ENCODE measurements at places on chromosomes 12 and 14.
A peak's percentile ranks its signal among the peaks of the same experiment; 100 is the strongest.

- DNase-seq: no peak
Observed at GRCh38 chr12:124758266-124759220, 105.1 kb downstream of the SCARB1 start.

- DNase-seq: peak; percentile 84
Observed at GRCh38 chr12:52903285-52903854, 1.5 kb downstream of the KRT8 start.

- peak; percentile 59 for DNase-seq
Observed at GRCh38 chr12:57089271-57090245, 644 bp downstream of the NAB2 start.

- DNase-seq: no peak
Observed at GRCh38 chr12:111040690-111041089, 120.3 kb upstream of the MYL2 start.

DNA sequence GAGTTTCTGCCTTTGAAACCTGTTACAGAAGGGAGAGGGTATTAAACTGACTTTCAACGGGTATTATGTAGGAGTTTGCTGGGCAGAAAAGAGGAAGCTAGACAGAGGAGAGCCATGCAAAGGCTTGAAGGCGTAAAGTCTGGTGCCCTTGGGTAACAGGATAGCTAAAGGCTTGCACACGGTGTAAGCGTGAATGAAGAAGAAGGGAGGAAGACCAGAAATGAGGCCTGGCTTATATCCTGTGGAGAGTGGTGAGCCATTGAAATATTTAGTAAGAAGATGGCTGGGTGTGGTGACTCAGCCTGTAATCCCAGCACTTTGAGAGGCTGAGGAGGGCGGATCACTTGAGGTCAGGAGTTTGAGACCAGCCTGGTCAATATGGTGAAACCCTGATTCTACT, 22.6 kb downstream of the SUDS3 start:
- DNase-seq: no peak

DNA sequence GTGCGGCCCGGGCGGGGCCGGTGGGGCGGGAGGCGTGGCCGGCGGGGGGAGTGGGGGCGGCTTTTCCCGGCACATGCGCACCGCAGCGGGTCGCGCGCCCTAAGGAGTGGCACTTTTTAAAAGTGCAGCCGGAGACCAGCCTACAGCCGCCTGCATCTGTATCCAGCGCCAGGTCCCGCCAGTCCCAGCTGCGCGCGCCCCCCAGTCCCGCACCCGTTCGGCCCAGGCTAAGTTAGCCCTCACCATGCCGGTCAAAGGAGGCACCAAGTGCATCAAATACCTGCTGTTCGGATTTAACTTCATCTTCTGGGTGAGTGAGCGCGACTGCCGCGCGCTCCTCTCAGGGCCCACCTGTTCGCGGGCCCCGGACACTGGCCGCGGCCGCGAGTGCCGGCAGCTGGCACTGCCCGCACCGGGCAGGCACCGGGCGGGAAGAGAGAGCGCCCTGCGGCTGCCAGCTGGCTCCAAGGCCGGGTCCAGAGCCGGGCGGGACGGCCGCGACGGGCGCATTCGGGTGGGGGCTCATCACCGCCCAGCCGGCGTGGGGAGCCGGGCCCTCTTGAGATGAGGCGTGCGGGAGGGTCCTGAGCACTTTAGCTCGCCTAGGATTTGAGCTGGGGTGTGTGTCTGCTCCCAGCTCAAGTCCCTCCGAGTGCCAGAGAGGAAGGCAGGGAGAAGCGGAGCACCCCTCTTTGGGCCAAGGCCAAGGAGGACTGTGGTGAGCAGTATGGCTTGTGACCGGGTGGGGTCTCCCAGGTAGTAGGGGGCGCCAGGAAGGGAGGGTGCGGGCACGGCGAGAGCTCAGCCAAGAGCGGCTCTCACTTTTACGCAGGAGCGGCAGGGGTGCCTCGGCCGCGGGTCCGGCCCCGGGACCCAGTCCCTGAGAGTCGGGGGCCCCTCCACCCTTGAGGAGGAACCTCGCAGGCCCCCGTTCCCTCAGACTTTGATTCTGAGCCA, at the start of gene CD9:
CD9 (plus strand) TSS at position 145 of the 957 bp plus-strand sequence; CDS start at position 245, 100 bp downstream.
- no peak for DNase-seq

GRCh38 chr14:94936901-94937685, 167.2 kb upstream of the GSC start:
- DNase-seq: no peak

DNA sequence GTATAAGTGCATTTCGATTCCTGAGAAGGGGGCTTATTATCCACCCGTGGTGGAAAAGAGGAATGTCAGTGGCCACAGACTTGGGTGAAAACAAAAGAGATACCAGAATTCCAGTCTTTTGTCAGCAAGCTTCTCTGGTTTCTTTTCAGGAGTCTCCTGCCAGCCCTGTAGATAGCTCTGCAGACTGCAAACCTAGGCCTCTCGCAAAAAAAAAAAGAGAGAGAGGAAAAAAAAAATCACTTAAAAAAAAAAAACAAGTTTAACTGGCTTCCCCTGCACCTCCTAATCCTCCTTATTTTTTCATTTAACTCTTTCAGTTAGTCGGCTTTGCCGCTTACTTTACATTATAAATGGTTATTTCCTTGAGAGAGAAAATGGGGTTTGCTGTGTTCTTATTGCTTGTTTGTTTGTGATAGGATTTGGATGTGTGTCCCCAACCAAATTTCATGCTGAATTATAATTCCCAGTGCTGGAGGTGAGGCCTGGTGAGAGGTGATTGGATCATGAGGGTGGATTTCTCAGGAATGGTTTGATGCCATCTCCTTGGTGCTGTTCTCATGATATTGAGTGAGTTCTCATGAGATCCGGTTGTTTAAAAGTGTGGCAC, 170.0 kb downstream of the BCL11B start:
- DNase-seq: no peak

DNA sequence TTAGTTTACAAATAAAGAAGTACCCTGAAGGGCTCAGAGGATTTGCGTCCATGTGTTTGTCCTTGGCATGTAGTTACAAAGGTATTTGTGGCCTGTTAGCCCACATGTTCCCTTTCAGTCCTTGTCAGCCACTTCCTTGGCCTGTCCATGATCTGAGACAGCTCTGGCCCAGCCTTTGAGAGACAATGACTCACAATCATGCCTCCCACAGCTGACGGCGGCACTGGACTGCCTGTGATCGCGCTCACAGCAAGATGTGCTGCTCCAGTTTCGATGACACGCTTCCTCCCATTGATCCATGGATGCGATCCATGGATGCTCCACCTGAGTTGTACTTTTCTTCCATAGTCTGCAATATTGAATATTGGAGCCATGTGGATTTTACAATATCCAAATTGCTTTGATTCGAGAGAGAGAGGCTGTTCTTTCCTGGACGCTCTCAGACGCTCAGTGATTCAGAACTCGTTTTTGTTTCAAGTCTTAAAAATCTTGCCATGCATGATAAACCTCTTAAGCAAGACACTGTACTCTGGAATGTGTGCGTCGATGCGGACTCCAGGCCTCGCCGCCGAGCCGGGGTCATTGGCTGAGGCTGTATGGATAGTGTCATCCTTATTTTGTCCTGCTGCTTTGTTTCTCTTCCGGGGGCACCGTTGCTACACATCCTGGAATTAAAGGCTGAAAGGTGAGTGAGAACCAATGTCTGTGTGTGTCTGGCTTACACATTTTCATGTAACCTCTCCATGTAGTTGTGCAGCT, 220.1 kb downstream of the GLT1D1 start:
- no peak for DNase-seq

GRCh38 chr12:108352591-108352990, 13.5 kb upstream of the CMKLR1 start:
- DNase-seq: no peak

DNA sequence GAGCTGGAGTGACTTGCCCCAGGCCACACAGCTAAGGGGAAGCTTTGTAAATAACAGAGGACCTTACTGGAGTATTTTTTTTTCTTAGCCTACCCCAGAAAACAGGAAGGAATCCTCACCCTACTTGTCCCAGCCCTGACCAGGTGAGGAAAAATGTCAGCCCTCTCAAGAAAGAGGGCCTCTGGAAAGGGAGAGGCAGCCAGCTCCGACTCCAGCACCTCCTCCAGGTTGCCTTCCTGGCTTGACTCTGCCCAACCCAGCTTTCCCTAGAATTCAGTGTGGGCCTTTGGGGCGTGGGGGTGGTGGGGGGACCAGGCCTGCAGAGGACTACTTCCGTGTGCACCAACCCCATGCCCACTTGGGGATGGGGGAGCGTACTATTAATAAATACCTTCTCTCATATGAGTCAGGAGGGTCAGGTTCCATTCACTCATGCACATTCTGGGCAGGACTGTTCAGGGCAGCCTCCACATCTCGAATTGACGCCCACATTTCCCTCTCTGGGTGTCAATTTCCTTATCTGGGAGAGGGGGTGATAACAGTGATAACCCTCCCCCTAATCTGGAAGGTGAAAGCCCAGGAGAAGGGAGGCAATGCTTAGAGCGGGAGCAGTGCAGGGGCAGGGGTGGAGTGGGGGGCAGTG, 5.2 kb downstream of the RHOF start:
- no peak for DNase-seq

GRCh38 chr12:19462406-19462805, 23.1 kb downstream of the AEBP2 start:
- no peak for DNase-seq

GRCh38 chr12:64186789-64187188, 35.3 kb downstream of the KICS2 start:
- no peak for DNase-seq

GRCh38 chr12:49705479-49706134, 1.6 kb downstream of the FMNL3 start:
- DNase-seq: peak; percentile 76

DNA sequence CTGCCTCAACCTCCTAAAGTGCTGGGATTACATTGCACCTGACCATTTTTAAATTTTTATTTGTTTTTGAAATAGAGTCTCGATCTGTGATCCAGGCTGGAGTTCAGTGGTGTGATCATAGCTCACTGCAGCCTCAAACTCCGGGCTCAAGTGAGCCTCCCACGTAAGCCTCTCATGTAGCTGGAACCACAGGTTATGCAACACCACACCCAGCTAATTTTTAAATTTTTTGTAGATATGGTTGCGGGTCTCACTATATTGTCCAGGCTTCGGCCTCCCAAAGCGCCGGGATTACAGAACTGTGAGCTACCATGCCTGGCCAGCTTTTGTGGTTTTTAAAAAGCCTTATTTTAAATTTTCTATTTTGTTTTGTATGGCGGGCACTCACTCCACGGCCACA, 2.2 kb upstream of the DRAM1 start:
- no peak for DNase-seq

DNA sequence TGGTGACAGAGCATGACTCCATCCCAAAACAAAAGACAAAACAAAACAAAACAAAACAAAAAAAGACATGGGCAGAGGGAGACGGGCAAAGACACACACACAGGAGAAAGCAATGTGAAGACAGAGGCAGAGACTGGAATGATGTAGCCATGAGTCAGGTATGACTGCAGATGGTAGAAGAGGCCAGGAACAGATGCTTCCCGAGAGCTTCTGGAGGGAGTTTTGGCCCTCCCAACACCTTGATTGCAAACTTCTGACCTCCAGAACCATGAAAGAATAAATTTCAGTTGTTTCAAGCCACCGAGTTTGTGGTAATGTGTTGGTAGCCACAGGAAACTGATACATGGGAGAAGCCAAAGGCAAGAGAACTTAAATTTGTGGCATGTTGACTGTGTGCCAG, 27.1 kb downstream of the VWF start:
- DNase-seq: peak; percentile 39

DNA sequence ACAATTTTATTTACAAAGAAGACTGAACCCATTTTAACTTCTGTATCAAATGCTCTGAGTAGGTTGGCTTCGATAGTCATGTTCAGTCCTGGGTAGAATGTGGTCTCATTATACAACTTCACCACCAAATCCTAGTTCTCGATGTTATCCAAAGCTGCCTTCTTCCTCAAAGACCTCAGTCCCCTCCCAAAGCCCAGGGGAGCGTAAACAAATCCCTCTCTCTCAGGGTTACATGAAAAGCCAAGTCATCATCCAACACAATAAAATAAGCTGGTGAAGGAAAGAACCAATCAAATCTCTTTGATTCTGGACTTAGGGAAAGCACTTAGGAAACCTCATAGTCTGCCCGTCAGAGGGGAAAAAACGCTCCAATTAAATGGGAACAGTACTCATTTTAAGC, 9.1 kb downstream of the PTCSC3 start:
- DNase-seq: no peak

GRCh38 chr14:61568572-61569011, 126.7 kb upstream of the HIF1A start:
- no peak for DNase-seq

DNA sequence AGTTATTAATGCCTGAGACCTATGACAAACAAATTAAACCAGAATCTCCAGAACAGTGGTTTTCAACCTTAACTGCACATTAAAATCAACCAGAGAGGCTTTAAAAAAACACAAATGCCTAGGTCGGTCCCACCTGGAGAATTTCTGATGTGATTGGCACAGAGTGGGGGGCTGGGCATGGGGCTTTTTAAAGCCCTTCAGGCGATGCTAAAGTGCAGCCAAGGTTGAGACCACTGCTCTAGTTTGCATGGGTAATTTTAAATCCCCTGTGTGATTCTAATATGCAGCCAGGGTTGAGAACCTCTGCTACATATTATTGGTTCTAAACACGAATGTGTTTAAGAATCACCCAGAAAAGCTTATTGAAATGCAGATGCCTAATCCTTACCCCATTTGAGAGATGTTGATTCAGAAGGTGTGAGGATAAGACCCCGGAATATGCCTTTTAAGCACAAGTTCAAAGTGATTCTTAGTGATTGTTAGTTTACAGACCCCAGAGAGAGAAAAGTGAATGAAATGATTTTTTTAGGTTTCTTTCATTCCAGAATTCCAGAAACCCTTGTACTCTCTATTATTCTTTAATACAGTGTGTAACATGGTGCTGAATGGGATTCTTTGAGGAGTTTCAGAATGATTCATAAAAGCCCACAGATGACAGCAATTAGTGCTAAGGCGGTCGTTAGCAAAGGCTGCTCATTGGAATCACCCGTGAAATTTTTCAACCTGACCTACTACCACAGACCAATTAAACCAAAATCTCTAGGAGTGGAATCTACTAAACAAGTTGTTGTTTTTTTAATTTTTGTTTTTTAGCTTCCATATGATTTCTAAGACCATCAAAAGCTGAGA, 44.9 kb downstream of the LIN7A start:
- DNase-seq: peak; percentile 81

DNA sequence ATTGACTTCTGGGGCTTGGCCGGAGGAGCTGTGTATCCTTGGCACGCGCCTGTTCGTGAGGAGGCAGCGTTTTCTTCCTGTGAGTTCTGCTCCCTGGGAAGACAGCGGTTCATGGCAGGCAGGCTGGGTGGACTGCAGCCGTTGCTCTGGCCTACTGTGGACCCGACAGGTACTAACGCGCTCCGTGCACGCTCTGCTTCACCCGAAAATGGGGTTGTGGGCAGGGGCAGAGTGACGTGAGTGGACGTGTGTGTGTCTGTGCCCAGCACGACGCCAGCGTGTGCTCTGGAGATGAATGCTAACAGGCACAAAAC, 179.1 kb downstream of the KIF26A start:
- DNase-seq: no peak

DNA sequence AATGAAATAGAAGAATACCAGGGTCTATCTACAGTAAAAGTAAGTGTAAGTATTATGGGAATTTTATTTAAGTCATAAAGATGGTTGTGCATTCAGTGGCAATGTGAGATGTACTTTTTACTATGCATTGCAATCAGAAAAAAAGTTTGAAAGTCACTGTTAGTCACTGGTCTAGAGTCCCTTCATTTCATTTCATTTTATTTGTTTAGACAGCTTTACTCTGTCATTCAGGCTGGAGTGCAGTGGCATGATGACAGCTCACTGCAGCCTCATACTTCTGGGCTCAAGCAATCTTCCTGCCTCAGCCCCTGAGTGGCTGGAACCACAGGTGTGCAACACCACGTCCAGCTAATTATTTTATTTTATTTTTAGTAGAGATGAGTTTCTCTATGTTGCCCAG, 42.6 kb downstream of the TGFB3 start:
- no peak for DNase-seq

GRCh38 chr14:41699486-41699885, 92.8 kb downstream of the LRFN5 start:
- peak; percentile 24 for DNase-seq

Data from fibroblast of skin of right quadriceps (primary cell).